ENCODE measurements at places on chromosomes 1 and 21.

- no peaks in the 10 kb centered on the region for H3K4me1 ChIP-seq
- H3K36me3 ChIP-seq: no peaks in the 10 kb centered on the region
Measured at GRCh38 chr1:177423090-177423489, 252.3 kb downstream of the BRINP2 start.

DNA sequence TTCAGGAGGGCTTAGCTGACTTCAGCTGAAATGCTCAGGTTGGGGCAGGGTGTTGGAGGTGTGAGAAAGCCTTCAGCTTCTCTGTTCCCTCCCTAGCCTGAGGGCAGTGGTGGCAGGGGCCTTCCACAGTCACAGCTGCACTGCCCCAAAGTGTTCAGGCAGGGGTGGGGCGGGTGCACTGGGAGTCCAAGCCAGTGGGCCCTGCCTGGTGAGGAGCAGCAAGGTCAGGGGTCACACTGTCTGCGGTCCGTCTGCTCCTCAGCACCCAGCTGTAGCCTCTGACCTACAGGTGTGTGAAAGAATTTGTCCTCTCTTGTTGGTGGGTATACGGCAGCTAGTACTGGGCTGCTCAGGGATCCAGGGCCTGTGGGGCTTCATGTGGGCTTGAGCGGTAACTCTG, 490.4 kb upstream of the NCAM2 start:
- H3K27ac ChIP-seq: no peak overlapping the region
- DNase-seq: no peak
- H3K4me1 ChIP-seq: no peaks in the 10 kb centered on the region
- no peaks in the 10 kb centered on the region for H3K36me3 ChIP-seq
- no peaks in the 10 kb centered on the region for H3K27me3 ChIP-seq

GRCh38 chr1:40344597-40344996, 27.5 kb upstream of the COL9A2 start:
- H3K27ac ChIP-seq: no peak overlapping the region
- H3K36me3 ChIP-seq: no peaks in the 10 kb centered on the region
- no peaks in the 10 kb centered on the region for H3K27me3 ChIP-seq
- H3K4me1 ChIP-seq: no peaks in the 10 kb centered on the region

- DNase-seq: peak; percentile 70
- H3K36me3 ChIP-seq: no peaks in the 10 kb centered on the region
Measured at GRCh38 chr21:42233067-42233961, 14.4 kb downstream of the ABCG1 start.

- no peaks in the 10 kb centered on the region for H3K4me1 ChIP-seq
- DNase-seq: no peak
- no peak overlapping the region for H3K4me3 ChIP-seq
- H3K27ac ChIP-seq: no peak overlapping the region
Measured at GRCh38 chr1:164902491-164902890, 343.5 kb downstream of the PBX1 start.

GRCh38 chr1:68321084-68321685, 88.9 kb upstream of the WLS start:
- no peaks in the 10 kb centered on the region for H3K4me1 ChIP-seq
- peak; percentile 55 for DNase-seq
- no peak overlapping the region for H3K27ac ChIP-seq
- no peaks in the 10 kb centered on the region for H3K36me3 ChIP-seq
- H3K4me3 ChIP-seq: no peak overlapping the region
- H3K27me3 ChIP-seq: no peaks in the 10 kb centered on the region

DNA sequence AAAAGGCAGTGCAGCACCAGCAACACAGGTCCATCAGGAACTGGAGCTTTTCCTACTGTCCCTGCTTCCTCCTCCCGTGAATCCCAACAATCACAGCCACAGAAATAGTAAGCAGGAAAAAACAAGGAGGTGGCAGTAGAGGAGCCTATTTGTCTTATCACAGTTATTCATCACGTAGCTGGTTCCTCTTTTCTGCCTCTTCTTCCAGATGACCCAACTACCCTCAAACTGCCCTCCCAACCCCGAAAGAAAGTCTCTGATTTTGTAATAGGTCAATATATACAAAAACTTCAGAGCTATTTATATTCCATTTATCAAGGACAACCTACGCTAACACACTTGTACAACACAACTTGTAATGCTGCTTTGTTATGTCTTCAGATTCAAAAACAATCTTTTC, 21.4 kb downstream of the GNB1 start:
- H3K4me3 ChIP-seq: no peak overlapping the region
- H3K36me3 ChIP-seq: no peaks in the 10 kb centered on the region
- H3K27me3 ChIP-seq: no peaks in the 10 kb centered on the region
